Stimulated activated CD8-positive, alpha-beta memory T cell treated with anti-CD3 and anti-CD28 coated beads, Interleukin-7, amount 100 ng/mL, for 4 hours (primary cell): ENCODE measurements at places on chromosomes 4 and X.
A peak's percentile ranks its signal among the peaks of the same experiment; 100 is the strongest.

- DNase-seq, result no peak
Observed at GRCh38 chrX:124332481-124333424, at the start of gene TEX13D. Gene TEX13D, plus strand, starts transcription at chrX:124332660. Its CDS starts 258 bp downstream, at chrX:124332918.

DNA sequence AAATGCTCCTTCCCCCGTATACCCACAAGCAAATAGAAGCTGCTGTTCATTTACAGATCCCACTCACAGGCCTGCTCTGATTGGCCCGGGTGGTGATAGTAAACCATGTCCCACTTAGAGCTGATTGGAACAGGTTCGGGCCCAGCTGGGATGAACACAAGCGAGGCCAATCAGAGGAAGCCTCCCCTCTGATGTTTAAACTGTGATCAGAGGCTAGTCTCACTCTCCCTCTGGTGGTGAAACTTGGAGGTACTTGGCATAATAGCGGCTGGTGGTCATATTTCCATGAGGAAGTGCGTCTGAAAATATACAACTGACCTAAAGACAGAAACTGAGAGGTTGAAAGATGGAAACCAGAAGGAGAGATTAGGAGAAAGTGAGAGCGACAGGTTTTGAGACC, 51.5 kb upstream of the TRPC3 start:
- DNase-seq, result peak; percentile 9

DNA sequence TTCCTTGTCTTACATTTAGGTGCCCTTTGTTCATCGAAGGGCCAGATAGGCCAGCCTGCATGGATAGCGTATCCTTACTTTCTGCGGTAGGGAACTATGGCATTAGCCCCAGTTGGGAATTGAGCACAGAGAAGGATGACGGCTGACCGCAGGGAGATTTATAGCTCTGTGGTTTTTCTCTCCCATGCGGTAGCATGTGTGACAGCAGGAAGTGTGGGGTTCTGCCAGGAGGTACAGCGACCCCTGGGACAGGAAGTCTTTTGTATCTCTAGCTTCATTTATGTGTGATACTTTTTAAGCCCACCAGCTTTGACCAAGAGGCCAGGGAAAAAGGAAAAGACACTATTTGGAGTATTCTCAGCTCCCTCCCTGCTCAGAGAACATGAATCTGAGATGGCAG, 33.1 kb downstream of the GAB3 start:
- DNase-seq, result no peak

DNA sequence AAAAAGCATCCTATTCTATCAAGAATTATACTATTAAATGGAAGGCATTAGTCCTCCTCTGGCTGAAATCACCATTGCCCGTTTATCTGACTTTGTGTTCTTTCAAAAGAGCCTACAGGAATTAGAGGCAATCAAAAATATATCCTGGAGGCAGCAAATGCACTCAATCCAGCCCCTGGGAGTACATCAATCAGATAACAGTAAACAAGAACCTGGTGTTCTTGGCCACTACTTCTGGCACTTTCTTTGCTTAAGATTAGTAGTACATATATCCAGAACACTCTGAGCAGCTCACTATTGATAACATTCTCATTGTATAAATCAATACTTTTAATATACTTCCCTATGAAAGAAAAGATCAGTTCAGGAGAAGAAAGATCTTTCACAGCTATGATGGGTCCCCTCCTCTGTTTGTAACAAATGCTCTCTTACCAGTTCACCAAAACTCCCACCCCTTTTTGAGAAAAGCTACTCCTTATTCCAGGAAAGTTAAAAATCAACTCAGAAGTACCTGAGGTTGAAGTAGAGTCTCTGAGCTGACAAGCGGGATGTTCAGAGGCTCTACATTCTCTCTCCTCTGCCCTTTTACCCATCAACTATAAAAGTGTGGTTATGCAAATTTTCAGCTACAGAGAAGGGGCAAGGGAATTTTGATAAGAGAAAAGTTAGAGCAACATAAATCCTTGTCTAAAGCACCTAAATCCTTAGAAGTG, 176.0 kb downstream of the COX18 start:
- DNase-seq, result no peak

GRCh38 chr4:40699648-40700047, 50.1 kb upstream of the NSUN7 start:
- DNase-seq, result no peak

DNA sequence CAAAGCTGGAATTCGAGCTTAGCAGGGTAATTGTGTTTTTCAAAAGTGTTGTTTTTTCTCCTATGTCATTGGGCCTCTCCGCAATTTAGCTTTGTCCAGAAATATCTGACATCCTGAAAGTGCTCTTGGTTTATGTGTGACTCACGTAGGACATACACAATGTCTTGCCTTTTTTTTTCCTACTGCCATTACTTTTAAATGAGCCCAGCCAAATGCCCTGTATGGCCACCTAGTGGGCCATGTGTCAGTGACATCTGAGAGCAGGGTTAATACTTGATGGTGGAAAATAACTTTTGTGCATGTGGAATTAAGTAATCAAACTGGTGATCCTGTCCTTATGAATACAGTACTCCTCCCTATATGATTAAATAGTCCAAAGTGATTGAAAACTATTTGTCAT, 1411.1 kb upstream of the TENM3 start:
- no peak for DNase-seq

DNA sequence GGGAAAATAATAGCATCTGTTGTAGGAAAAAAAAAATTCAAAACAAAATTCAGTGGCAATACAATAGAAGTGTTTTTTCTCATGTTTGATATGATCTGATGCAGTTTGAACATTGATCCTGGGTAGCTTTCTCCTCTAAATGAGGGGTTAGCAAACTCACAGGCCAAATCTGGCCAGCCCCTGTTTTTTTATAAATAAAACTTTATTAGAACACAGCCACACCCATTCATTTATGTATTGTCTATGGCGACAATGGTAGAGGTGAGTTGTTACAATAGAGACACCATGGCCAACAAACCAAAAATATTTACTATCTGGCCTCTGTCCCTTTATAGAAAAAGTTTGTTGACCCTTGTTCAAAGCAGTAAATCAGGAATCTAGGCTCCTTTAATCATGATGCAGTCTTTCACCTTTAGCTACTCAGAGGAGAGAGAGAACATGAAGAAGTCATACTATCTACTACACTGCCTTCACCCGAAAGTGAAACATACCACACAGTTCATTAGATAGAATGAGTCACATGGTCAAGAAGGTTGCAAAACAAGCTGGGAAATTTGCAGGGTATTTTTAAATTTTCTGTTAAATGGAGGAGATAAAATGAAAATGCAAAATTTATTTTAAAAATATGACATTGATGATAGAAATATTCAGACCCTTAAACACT, 186.6 kb upstream of the MAOA start:
- DNase-seq, result no peak

DNA sequence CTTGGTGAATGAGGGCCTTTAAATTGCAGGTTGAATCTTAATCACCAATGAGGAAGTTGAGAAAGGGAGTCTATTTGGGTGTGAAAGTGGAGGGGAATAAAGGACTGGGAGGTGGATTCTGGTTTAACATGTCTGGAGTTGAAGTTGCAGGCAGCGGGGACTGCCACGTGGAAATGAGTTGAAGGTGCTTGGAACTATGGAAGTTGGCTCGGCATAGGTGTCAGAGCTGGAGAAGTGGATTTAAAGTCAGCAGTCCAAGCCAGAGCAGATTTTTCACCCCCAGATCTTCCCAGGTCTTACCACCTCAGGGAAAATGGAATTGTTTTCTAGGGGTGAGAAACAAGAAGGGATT, 44.9 kb downstream of the TIGD4 start:
- DNase-seq, result no peak

DNA sequence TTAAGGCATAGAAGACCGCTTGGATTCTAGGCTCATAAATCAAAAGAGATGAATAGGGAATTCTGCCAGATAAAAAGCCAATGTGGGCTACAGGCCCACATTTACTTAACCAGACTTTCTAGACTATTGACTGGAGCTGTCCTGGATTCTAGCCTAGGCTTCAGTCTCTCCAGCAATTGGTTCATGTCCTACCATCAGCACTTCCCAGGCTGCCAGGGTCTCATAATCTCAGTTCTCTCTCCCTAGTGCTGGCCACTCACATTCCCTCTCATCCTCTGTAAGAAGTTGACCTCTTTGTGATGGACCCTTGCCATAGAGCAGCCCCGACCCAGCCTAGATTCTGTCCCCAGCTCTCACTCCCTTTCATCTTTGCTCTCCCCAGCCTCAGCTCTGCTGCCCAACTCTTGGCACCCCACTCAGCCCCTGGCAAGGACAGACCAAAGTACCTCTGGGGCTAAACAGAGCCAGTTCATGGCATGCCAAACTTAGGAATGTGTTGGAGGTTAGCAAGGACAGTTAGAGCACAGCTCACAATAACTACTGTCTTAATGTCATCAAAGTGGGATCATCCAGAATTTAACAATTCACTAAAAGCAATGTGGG, 396.2 kb downstream of the INPP4B start:
- no peak for DNase-seq

DNA sequence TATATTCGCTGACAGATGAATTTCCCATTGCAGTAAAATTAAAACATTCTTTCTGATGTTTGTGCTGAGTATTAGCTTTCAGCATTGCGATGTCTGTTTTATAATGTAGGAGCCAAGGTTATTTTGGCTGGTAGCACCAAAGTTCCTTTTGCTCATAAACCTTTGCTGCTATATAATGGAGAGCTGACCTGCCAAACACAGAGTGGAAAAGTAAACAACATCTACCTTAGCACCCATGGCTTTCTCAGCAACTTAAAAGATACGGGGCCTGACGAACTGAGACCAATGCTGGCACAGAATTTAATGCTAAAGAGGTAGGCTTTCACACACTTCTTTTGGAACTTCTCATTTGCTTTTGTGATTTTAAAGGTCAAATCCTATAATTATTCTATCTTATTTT, 46.0 kb downstream of the WDR19 start:
- DNase-seq, result no peak

DNA sequence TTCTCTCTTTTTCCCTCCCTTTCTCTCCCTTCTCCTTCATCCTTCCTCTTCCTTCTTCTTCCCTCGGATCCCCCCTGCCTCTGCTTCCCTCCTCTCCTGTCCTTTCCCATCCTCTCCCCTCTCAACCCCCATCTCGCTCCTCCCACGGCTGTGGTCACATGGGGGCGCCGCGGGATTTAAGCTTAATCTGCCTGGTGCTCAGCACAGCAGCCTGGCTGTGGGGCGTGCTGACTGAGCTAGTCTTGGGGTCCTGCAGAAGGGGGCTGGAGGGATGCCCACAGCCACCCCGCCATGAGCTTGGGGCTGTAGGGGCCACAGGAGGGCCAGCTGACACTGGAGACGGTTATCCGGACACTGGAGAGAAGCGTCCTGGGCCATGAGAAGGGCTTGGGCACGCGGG, 10.7 kb downstream of the SMIM10L2A start:
- DNase-seq, result no peak

DNA sequence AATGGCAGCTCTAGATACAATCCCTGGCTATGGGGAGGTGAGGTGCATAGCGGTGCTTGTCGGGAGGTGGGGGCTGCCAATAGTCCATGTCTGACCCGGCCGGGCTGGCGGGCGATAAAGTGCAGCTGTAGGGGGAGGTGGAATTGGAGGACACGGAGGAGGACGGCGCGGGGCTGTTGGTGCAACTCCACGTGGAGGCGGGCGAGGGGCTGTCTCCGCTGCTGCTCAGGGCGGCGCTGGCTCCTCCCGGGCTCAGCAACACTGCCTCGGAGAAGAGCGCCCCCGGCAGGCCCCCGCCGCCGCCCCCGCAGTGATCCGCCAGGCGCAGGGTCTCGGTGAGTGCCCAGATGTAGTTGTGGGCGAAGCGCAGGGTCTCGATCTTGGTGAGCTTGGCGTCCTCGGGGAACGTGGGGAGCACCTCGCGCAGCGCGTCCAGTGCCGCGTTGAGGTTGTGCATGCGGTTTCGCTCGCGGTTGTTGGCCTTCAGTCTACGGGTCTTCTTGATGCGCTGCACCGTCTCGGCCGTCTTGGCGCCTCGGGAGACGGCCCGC, 1.3 kb downstream of the NEUROG2 start:
- no peak for DNase-seq

DNA sequence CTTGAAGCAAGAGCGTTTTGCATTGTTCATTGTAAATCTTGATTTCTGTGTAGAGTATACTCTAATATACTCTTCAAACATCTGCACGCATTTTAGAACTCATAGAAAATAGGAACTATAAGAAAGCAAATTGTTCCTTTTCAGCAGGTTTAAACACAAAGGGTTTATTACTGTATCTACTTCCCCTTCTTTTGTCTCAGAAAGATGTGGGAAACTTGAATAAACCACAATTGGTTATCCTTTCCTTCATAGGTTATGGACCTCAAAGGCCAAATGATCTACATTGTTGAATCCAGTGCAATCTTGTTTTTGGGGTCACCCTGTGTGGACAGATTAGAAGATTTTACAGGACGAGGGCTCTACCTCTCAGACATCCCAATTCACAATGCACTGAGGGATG, 46.0 kb upstream of the GUCY1B1 start:
- no peak for DNase-seq

GRCh38 chr4:147678106-147678505, 5.9 kb downstream of the PRMT9 start:
- no peak for DNase-seq

DNA sequence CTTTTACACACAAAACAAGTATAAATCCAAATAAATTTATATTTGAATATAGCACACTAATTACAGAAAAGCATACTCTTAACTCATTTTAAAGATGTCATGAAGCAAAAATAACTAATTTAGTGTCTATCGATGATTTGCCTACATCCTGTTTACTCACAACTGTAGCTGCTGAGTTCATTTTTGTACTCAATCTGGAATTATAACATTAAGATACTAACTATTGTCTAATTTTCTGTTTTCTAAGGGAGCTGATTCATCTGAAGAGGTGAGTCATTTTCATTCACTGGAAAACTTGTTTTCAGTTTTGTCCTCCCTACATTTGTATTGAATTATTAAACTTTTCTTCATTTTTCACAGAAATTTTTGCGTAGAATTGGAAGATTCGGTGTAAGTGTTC, 3.7 kb downstream of the STATH start:
- DNase-seq, result no peak

DNA sequence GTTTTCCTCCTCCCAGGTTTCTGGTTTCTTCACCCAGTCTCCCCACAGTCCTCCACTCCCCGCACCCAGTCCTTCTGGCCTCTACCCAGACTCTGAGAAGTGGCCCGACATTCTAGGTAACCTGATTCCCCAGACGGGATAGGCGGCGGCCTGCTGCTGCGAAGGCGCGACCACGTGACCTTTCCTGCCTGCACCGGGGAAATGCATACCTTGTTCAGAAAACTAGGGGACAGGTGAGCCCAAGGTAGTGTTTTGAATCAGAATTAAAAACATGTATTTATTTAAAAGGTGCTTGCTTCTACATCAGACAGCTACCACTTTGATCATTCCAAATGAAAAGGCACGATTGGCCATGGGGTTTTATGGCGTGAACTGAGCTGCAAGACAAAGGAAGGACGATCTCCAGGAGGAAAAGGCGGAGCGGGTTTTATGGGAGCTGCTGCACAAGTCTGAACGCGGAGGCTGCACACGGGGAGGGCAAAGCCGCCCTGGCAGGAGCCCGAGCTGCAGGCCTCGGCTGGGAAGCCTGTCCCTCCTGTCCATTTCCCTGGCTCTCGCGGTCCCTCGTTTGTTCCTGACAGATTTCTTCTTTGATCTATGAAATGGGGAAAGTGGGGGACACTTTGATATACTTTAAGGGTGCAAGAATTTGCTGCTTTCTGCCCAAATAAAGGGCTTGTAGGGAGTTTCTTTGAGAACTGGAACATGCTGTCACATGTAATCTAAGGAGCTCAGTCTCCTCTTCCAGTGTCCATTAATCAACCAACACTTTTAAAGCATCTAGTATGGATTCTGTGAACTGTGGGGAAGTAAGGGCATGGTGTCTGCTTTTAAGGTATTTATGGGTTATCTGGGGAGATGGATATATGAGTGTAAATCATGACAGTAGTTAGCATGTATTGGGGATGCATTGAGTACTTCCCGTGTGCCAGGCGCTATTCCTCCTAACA, 150.9 kb downstream of the SPRY1 start:
- no peak for DNase-seq

- no peak for DNase-seq
Observed at GRCh38 chr4:24770032-24770584, 25.3 kb upstream of the SOD3 start.
